Effector CD4-positive, alpha-beta T cell (primary cell): ENCODE measurements at places on chromosomes 16 and 17.

DNA sequence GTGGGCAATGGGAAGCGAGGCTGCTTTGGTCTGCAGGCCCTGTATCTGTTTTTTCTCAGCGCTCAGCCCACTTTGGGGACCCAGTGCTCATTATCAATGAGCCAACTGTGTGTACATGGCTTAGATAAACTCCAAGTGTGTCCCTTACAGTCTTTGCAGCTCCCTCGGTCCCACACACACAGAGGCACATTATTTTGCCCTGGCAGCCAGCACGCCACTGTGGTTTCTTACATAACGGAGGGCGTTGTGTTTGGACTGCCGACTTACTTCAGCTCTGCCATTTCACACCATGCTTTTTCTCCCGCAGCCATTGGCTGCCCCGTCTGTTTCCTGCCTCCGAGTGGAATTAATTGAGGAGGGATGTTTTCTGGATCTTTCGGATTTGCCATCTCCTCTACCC, 56.5 kb upstream of the CLEC18A start:
- DNase-seq = no peak

- no peak for DNase-seq
These were observed 688 bp downstream of the FBRS start for GRCh38 chr16:30658731-30659506.

DNA sequence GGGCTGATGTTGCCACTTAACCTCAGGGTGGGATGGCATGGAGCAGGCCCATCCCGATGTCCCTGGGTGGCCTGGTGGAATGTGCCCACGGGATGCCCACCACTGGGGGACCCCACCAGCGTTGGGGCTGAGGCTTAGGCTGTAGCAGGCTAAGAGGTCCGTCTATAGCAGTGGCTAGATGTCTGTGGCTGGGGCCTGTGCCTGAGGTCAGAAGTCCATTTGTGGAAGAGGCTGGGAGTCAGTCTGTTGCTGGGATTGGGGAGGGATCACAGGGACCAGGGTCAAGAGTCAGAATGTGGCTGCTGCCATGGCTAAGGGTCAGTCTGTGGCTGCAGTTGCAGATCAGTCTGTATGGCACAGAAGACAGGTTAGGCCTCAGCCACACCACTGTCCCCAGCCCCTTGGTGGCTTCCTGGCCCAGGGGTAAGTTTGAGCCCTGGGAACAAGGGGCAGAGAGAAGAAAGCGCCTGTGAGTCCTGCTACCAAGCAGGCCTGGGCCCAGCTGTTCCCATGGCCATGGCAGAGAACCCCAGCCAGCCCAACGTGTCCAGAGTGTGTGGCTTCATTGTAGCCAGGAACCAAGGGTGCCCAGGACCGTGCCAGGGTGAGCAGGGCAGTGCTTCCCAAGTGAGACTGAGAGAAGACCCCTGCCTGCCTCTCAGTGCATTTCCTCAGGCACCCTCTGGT, 35.7 kb downstream of the RAI1 start:
- no peak for DNase-seq

DNA sequence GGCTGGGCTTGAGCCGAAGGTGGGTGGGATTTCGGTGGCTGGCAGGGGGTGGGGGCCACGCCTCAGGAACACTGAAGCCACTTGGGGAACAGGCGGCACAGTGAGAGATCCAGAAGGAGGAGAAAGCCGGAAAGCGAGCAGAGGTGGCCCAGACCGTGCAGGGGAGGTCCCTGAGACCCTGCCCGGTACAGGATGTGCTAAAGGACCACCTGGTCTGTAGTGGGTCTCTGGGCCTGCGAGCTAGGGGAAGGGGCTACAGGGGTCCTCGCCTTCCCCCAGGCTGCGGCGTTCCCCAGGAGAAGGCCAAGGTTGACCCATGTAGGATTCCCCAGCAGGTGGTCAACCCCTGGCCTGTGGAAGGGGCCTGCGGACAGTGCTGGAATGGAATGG, at the start of gene TLE7:
Gene TLE7, minus strand, starts transcription at position 4 of the 390 bp plus-strand sequence. CDS start 8,730 bp downstream, outside the sequence.
- DNase-seq = no peak
